ENCODE measurements at places on chromosomes 11 and 22. TPM values are rescaled to one million over a fixed set of nuclear protein-coding genes. Genes with fewer than 3 reads are reported as not detected.

DNA sequence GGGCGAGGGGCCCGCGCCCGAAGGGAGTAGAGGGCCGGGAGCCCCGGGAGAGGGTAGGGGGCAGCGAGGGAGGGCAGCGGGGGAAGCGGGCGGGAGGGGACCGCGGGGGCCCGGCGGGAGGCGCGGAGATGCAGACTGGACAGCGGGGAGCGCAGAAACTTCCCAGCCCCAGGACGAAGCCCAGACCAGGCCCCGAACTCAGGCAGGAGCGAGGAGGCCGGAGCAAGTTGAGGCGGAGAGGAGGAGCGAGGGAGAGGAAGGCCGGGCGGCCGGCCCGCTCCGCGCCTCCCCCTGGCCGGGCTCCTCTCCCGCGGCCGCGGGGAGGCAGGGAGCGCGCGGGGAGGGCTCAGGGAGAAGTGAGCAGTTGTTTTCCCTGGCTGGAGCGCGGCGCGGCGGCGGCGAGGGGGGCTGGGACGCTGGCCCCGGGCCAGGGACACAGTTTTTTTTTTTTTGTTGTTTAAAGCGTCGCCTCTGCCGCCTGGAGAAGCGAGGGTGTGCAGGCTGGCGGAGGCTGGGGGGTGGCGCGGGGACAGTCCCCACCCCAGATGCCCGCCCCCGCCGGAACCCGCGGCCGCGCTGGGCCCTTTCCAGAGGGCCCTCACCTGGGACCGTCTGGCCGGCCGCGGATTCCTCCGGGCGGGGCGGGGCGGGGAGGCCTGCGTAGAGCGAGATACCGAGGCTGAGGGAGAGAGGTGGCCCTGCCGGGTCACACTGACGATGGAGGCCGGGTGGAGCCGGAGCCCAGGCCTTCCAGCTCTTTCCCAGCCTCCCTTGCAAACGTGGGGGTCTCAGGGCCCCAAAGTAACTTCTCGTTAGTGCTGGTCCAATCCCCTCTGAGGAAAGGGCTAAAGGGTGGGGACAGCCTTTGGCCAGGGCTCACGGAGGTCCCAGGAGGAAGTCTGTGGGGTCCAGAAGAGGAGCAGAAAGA lies at the start of gene LTBP3:
TSS of gene LTBP3 (minus strand) at position 358 of the 928 bp plus-strand sequence. CDS start 400 bp downstream, outside the sequence.
- DNase-seq, result peak; percentile 69

DNA sequence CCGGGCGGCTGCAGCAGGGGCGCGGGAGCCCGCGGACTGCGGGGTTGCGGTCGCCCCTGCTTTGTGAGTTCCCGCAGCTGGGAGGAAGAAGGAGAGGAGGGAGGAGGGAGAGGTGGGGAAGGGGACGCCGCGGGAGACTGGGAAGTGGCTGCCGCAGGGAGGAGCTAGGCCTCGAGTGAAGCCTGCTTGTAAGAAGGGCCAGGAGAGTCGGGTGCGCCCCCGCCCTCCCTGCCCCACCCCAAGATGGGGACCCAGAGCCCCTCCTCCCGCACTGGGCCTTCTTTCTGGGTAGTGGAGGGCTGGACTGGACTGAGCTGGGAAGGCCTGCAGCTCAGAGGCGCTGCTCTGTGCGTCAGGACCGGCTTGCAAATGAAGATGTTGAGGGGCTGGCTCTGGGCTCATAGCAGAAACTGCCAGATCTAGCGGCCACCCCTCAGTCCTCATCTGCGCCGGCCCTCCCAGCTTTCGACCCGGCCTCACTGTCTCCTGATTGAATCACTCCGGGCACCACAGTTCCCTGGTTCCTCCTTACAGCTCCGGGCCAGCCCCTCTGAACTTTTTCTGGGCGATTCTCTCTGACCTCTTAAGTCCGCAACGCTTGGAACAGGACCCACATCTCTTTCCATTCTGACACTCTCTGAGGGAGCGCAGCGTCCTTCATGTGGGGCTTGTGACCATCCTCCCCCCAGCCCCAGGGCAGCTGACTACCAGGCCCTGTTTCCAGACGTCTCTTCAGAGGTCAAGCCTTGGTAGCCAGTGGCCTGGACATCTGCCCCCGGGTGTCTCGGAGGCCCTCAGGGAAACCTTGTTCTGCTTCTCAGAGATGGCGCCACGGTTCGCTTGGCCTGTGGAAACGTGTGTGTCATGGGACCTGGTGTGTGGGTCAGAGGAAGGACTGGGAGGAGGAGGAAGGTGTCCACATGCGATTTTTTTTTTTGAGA lies 21.9 kb downstream of the SERPINH1 start:
- DNase-seq, result peak; percentile 74

DNA sequence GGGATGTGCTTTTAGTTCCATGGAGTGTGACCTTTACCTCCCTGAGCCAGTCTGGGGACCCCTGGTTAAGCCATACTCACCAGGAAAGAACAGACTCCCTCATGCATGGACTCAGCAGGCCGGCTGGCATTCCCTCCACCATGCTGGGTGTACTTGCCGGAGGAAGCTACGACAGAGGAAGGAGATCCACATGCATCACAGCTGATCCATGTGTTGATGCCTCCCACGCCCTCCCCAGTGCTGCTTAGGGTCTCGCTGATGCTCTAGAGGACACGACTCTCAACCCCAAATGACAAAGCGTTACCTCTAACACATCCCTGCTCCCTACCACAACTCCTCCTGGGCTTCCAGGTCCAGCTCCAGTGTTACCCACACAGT lies 39.8 kb downstream of the GAB4 start:
- DNase-seq, result no peak

Gene KRTAP5-8
- total RNA-seq, result not detected

Gene OR51I1
- total RNA-seq, result not detected

GRCh38 chr11:100778166-100778785 lies 91.2 kb downstream of the ARHGAP42 start:
- DNase-seq, result no peak

- no peak for DNase-seq
These were observed 90.3 kb downstream of the ZBTB16 start for GRCh38 chr11:114149689-114150407.

DNA sequence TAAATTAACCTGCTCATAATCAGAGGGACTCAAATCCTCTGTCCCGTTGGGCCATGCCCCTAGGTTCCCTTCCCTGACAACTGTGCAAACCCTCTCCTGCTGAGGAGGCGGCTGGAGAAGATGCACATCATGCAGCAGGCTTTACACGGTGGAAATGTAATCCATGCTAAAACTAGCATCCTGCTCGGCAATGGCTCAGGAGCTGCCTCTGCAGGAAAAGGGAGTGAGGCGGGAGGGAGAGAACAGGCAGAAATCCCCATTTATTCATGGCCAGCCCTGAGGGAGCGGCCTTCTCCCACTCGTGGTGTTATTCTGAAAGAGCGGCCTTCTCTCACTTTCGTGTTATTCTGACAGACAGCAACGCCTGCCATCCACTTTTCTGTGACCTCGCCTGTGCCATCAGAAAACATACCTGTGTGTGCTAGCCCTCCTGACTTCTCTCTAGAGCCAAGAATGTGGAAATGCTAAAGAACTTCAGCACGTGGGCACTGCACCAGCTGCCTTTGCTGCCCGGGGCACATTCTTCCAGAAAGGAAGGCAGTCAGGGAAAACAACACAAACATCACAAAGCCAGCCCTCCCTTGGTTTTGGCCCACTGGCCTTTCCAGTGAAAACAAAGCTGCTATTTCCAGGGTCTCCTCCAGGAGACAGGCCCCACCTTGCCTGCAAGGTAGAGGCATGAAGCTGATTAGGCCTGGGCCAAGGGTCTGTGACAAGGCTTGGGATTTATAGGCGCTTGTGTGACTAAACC lies 62.9 kb upstream of the BID start:
- DNase-seq, result no peak

Gene MS4A6E
- not detected for total RNA-seq

DNA sequence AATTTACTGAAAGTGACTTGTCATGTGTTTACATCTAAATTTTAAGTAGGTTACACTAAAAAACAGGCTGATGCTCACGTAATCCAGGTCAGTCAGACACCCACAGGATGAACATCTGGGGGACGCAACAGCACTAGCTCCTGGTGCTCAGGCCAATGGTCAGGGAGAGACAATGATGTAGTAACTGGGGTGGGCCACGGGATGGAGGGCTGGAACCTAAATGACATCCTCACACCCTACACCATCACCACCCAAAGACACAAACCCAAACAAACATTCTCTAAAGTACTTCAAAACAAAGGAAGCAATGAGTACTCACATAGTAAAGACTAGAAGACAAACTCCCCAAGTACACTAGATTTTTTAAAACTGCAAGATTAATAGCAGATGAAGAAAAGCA lies 53.5 kb upstream of the SLC25A1 start:
- DNase-seq, result no peak

Gene GNG3
- not detected for total RNA-seq

DNA sequence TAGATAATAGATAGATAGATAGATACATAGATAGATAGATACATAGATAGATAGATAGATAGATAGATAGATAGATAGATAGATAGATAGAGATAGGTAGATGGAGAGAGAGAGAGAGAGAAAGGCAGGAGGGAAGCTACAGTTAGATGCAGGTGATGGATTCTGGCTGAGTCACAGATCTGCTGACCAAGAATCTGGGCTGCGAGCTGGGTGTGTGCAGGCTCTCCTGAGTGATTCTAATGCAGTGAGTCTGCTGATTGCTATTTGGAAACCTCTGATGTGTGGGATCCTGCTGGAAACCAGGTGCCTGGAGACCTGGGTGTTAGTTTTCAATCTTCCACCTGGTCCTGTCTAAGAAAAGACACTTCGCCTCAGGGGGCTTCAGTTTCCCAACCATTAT lies 1441.8 kb downstream of the TBC1D22A start:
- DNase-seq, result no peak

Gene CADM1
- total RNA-seq, result 0.56 TPM

Gene RAB36
- total RNA-seq, result 0.70 TPM

Gene MYOD1
- total RNA-seq, result not detected

DNA sequence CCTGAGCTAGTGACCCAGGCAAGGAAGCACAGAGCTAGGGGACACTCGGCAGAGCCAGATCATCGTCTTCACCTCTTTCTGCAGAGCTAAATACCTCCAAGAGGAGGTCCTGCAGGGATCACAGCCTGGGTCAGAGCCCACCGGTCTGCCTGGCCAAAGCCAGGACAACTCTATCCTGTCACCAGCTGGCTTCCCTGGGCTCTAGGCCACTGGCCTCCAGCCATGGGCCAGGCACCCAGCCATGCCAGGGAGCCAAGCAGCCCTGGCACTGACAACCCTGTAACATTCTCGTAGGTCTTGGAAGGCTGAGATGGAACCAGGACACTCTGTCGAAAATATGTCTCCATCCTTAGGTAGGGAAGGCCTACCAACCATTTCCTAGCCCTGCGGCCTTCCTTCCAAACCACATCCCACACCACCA lies 270.1 kb downstream of the BUD13 start:
- DNase-seq, result no peak

Gene RHBDD3
- total RNA-seq, result 27.1 TPM

Gene NFRKB
- total RNA-seq, result 33.4 TPM

GRCh38 chr11:105740164-105740903 lies 130.5 kb downstream of the GRIA4 start:
- DNase-seq, result no peak

DNA sequence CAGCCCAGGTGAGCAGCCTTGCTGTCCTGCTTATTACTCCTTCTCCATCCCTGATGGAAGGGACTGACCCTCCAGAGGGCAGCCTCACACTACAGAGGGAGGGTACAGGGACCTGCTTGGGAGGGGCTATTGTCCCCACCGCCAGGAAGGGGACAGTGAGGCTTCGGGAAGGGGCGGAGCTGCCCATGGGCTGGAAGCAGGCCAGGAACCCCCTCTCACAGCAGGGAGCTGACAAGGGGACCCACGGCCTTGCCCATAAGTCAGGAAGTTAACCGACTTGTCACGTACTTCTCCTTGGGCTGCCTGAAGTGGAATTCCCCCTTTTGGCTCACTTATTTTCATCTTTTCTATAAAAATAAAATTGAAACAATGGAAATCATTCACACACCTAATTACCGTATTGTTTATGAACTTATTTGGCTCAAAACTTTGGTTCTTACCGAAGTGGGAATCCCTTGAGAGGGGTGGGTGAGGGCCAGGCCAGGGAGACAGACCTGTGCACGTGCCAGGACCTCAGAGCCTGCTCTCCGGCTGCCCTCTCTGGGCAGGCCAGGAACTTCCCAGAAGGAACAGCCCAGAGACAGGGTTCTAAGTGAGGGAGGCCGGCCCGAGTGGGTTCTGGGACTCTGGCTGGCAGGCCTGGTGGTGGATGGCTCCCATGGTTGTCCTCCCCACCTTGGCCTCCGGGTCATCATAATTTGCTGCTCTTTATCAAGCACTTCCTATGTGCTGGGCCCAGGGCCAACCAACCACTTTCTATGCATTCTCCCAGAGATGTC lies 5.8 kb downstream of the MGAT3 start:
- peak; percentile 34 for DNase-seq

Gene PLCB3
- total RNA-seq, result 37.8 TPM

DNA sequence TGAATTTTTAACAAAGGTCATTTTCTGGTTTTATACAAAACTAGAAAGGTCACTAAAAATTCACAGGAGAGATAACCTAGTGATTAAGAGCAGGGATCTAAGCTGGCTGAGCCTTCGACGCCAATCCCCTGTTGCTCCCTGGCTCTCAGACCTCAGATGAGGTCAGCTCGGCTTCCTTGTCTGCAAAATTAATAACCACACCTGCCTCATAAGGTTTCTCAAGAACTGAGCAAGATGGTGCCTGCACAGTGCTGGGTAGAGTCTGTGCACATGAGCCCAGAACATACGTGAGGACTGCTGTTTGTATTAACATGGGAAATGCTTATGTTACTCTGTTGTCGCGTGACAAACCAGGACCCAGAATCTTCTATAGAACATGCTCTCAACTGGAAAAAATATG lies 24.4 kb upstream of the CD5 start:
- no peak for DNase-seq

DNA sequence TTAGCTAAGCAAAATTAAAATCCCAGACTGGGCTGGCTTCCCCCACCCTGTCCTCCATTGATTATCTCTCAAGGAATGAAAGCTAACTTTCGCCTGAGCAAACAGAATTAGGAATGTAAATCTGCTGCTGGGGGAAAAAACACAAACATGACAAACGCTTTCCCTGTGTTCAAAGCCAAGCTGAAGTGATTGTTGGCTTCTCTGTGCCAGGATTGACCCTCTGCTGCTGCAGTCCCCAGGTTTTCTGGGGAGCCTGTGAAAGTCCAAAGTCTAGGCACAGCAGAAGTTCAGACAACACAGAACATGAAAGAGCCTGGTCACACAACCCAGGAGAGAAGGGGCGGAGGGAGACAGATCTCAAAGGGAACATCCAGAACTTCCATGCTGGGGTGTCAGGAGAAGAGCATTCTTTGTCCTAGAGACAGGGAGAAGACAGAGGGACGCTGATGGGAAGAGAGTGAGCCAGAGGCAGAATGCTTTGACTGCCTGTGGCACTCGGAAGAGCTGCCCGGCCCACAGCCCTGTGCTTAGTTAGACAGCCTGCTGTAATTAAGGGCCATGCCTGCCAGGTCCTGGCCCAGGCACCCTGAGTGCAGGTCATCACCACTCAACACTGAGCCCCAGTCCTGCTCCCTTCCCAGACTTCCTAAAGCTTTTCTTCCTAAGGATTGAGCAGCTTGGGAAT lies 6.9 kb downstream of the PATZ1 start:
- DNase-seq, result no peak

Gene FAM76B
- total RNA-seq, result 39.0 TPM

- DNase-seq, result no peak
These were observed 117.5 kb downstream of the FEZ1 start for GRCh38 chr11:125378571-125378970.
